Skeletal muscle cell (primary cell): ENCODE measurements at places on chromosomes 6 and 20.

DNA sequence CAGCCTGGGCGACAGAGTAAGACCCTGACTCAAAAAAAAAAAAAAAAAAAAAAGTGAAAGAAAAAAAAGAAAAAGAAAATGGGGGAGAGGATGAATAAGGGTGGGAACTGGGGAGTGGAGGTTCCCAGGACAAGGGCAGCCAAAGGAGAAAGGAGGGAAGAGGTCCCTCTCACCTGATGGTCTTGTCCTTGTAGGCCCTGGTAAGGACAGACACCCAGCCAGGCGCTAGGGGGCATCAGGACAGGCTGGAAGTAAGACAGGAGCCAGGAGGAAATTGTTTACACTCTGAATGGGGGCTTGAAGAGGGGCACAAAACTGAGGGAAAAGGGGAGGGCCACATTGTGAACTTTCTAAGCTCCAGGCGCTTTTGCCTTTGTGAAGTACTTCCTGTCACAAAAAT lies 2.3 kb upstream of the ALDH5A1 start:
- no peak for DNase-seq

- DNase-seq: peak; percentile 75
Measured at GRCh38 chr20:6501061-6501460, 266.4 kb upstream of the BMP2 start.

- no peak for DNase-seq
Measured at GRCh38 chr20:31679357-31680285, 41.9 kb downstream of the COX4I2 start.

DNA sequence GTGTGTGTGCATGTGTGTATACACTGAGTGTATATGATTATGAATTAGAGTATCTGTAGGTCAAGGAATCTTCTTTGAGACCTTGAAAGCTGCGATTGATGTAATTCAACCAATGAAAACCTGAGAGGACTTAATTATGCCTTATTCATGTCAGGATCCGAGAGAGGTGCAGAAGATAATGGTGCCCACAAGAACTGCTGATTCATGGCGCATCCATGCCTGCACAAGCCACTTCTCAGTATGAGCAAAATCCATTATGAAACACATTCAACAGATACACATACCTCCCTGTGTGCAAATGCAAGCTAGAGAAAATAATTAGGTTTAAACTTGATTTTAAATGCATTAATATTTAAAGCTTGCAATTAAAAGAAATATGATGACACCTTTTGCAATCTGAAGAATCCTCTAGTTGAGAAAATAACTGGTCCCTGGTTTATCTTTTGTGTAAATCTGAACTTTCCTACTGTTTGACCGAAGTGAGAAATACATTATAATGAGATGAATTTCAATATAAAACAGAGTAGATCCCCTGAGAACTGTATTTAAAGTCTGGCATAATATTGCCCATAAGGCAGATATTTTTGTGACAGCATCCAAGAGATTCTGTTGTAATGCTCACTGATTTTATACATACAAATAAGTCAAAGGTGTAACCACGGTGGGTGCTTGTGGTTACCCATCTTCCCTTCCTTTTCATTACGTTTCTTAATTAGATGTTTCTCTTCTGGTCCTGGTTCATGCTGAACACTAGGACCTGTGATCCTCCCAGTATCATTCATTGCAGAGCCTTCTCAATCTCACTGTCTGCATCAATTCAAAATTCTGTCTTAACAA lies 45.6 kb downstream of the LY86 start:
- DNase-seq: no peak

- DNase-seq: no peak
Measured at GRCh38 chr20:2000285-2000684, 6.4 kb upstream of the PDYN start.

DNA sequence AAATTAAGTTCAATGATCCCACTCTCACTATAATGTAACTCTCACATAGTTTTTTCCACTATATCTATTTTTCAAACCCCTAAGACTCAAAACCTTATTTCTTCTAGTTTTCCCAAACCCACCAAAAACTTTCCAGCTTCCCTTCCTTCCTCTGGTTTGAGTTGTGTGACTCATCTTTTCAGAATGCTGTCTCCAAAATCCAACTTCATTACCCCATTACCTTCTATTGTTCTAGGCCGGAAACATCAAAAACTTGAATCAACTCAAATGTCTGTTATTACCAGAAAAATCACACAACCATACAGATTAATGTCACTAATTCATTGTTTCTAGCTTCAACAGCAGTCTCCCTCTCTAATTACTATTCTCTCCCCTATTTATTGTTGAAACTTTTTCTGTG lies 1090.3 kb downstream of the HACE1 start:
- DNase-seq: no peak

DNA sequence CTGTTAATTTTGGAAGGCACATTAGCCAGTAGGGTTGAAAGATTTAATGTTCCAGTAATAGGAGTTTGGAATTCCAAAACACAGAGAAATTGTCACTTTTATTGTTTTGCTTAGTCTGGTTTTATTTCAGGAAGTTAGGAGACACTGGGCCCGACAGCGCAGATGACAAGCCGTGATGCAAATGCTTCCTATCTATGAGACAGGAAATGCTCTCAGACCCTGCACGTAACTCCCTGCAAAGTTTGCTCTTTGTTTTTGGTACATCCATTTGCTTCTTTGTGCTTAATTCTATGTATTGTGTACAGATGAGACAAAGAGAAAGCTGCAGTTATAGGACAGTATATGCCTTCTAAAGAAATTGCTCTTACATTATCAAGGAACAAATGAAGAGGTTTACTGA lies 201.6 kb upstream of the SGK1 start:
- DNase-seq: no peak

GRCh38 chr6:129637340-129638054 lies 72.5 kb downstream of the ARHGAP18 start:
- DNase-seq: no peak

DNA sequence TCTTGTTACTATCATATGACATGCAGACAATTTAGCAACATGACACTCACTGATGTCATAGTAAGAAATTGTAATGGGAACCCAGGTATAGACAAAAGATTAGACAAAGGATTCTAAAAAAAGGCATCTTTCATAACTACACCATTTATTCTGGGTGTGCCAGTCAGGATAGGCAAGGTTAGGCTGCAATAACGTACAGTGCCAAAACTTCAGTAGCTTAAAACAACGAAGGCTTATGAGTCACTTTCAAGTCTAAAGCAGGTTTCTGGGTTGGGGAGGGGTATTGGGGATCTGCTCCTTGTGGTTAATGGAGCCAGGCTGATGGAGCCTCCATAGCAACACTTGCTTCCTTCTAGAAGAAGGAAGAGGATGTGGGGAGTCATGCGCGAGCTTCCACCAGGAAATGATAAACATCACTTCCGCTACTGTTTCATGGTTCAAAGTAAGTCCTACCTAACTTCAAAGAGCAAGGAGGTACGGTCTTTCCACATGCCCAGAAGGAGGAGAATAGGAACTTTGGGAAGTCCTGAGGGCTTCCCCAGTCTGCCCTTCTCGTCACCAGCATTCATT lies 2.0 kb upstream of the GTSF1L start:
- DNase-seq: no peak

DNA sequence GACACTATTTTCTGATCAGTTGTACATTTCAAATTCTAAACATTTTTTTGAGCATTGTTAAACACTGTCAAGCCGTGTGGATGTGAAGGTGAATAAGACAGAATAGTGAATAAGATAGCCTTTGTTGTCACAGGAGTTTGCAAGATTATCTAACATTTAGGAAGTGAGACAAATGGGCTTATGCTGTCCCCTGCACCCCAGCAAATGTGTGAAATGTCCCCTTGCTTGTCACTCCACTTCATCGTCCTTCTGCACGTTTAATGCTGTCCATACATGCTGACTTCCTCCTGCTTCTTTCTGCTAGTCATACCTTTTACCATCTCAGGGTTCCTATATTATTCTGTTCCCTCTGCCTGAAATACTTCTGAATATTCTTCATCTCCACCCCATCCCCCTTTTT lies 62.6 kb downstream of the CBFA2T2 start:
- no peak for DNase-seq

GRCh38 chr20:44959638-44960102 lies 527 bp downstream of the TOMM34 start:
- DNase-seq: no peak

DNA sequence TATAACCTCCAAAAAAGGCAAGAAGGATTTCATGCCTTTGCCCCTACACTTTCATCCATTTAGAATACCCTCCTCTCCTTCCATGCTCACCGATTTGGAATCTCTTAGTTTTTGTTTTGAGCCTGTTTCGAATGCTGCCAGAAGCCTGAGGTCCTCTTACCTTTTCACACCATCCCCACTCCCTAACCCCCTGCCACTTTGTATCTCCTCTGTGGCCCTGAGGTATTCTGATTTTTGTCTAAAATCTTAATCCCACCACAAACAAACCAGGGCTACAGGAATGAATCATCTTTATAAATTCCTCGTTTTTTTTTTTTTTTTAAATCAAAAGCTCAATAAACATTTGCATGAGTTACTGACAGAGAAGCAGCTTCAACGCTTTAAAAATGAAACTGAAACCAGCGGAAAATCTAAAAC lies 1.6 kb upstream of the RPS12 start:
- DNase-seq: no peak

DNA sequence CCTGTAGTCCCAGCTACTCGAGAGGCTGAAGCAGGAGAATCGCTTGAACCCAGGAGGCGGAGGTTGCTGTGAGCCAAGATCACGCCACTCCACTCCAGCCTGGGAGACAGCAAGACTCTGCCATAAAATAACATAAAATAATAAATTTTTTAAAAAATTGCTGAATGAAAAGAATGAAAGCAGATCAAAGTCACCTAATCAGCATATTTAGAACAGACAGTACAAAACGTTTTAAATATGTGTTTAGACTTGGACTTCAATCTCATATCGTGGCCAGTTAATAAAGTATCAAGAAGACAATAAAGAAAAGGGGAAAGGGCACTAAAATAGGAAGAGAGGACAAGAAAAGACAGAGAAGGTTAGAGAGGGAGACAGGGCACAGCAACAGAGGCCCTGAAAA lies 74.6 kb downstream of the EPM2A start:
- DNase-seq: no peak

DNA sequence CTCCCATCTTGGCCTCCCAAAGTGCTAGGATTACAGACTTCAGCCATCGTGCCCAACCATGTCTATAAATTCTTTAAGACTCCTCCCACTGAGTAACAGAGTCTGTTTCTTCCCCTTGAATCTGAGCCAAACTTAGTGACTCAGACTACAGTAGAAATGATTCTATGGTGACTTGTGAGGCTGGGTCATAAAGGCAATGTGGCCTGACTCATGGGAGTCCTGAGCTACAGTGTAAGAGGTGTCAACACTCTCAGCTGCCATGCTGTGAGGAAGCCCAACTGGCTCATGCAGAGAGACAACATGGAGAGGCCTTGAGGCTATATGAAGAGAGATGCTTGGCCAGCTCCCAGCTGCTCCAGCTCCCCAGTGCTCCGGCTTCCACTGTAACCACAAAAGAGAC lies 5.2 kb upstream of the NRSN2 start:
- DNase-seq: no peak

- no peak for DNase-seq
Measured at GRCh38 chr6:35557239-35557638, 44.5 kb upstream of the TULP1 start.

GRCh38 chr20:51058017-51058416 lies 35.1 kb upstream of the KCNG1 start:
- DNase-seq: no peak

GRCh38 chr6:24887545-24888140 lies 48.1 kb downstream of the RIPOR2 start:
- DNase-seq: no peak

GRCh38 chr6:158818581-158819212 lies 471 bp downstream of the EZR start:
- DNase-seq: no peak

- DNase-seq: no peak
Measured at GRCh38 chr6:70119218-70119835, 183.6 kb downstream of the COL9A1 start.

GRCh38 chr6:14750059-14750661 lies 495.7 kb upstream of the JARID2 start:
- DNase-seq: no peak

- DNase-seq: no peak
Measured at GRCh38 chr6:106553440-106553839, 75.9 kb downstream of the RTN4IP1 start.

GRCh38 chr20:47676912-47677634 lies 108.2 kb downstream of the SULF2 start:
- DNase-seq: no peak
